ENCODE measurements at places on chromosomes 5 and 9.
A peak's percentile ranks its signal among the peaks of the same experiment; 100 is the strongest.

- peak; percentile 34 for DNase-seq
Observed at GRCh38 chr9:98010445-98010844, 27.3 kb downstream of the ANP32B start.

DNA sequence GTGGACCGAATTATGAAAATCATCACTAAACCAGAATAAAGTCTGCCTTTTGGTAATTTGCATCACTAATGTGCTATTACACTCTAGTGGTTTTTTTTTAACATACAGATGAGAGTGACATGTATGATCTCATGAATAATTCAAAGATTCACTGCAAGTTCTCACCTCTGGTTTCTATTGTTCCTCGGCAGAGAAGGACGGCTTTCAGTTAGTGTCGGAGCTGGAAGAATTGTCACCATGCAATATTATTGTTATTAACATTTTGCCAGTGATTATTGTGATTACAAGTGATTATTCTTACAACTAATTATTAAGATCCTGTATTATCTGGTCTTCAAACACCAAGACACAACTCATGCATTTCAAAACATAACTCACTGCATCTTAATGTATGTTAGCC is 366.6 kb upstream of the RPS23 start:
- DNase-seq, result no peak

DNA sequence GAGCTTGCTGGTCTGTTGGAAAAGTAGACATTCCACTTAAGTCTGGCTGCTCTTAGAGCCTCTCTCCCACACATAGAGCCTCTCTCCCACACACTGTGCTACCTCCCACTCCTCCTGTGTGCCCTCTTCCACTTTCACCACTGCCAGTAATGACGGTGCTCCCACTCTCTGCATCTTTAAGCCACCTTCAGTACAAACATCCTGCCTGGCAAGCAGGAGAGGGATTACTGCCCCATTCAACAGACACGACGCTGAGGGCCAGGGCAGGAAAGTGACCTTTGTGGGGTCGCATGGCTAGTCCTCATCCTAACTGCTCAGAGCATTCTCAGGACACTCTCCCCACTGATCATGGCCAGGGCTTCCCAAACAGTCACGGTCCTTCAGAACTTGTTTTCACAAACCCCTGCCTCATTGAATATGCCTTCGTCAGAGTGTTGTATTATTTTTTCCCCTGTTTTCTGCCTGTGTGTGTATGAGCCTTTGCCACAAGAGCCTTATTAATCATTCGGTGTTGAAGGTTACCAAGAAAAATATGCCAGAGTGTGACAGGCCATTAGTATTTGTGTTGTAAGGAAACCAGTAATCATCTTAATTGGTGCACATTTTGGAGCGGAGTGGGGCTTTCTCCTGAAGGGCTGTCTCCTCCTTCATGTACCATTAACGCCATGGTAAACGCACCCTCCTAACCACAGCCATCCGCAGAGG is 87.1 kb upstream of the SAP30L start:
- no peak for DNase-seq

DNA sequence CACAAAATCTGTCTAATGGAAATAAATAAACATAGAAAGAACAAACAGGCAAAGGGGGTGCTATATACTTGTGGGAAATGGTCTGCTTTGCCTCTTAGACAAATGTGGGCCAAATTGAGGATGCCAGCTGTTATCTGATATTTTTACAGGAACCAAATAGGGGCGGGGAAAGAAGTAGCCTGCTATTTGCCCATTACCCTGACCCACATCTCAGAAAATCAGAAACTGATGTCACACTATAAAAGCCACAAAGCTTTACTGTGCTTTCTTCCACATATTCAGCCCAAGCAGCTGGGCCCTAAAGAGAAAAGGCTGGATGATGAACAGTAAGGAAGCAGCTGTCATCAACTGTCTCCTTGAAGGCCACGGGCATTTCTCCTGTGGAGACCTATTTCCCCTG is 97.3 kb downstream of the ELAVL2 start:
- no peak for DNase-seq

GRCh38 chr5:157271740-157272271 is 5.9 kb downstream of the CYFIP2 start:
- peak; percentile 96 for DNase-seq

DNA sequence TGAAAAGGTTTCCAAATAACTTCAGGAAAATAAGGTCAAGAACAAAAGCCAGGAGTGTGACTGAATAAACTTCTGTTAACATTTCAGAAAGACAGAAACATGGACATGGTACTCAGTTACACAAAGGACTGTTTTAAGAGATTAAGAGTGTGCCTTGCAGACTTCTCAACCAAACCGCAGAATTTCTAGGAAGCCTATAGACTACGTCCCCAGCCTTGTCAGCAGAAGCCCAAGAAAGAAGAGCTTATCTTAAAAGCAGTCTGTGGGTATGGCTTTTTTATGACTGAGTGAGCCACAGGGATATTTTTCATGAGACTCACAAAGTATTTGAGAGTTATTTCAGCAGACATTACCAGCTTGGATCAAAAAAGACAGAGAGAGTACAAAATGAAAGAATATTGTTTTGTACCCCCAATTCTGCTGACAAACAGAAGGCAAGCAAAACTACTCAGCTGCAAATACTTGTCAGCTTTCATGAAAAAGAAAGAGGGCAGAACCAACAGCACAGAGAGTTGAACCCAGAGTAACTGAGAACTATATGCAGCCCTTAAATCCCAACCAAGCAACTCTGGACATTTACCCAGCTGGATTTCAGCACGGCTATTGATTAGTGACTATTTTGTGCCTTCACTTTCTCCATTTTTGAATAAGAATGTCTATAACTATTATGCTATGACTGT is 711.0 kb upstream of the CTNND2 start:
- DNase-seq, result no peak
